ENCODE measurements at places on chromosomes 3 and 15.

DNA sequence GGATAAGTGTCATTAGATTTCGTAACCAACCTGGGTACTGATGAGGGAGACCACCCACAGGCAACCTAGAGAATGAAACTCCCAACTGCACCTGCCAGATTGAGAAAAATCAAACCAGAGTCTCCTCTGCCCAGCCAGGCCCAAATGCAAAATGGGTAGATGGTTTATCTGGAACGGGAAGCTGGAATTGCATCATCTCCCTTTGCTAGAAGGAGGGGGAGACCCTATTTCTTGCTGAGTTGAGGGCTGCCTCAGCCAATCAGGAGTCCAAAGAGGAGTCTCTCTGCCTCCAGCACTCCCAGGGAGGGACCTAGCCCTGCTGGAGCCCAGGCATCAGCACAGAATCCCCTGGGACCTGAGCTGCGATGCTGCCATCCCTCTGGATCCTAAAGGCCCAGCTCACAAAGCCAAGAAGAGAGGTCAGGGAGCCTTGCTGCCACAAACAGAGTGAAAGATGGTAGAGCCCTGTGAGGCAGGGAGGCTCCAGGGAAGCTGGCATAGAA lies 8.1 kb downstream of the RMDN3 start:
- peaks cover 35% of the 10 kb centered on the region for H3K36me3 ChIP-seq
- DNase-seq: no peak
- H3K27me3 ChIP-seq: no peaks in the 10 kb centered on the region
- H3K4me1 ChIP-seq: peaks cover 49% of the 10 kb centered on the region
- H3K27ac ChIP-seq: no peak overlapping the region

GRCh38 chr3:39494781-39495180 lies 27.3 kb downstream of the MOBP start:
- DNase-seq: no peak
- H3K36me3 ChIP-seq: no peaks in the 10 kb centered on the region

DNA sequence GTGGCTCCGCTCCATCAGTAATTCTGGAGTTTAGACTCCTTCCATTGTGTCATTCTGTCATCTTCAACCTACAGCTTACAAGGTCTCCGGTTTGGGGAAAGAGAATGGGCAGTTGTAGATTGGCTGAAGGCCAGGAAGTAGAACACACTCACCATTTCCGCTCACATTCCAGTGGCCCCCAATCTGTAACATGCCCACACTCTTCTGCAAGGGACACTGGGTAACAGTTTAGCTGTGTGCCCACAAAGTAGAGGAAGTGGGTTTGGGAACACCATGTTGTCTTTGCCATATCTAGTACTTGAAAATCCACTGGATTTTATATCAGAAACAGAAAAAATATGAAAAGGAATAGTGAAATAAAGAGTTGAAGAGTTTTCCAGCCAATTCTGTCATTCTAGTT lies 153.5 kb downstream of the SV2B start:
- no peak for DNase-seq
- H3K4me3 ChIP-seq: no peak overlapping the region
- H3K27me3 ChIP-seq: peaks cover 21% of the 10 kb centered on the region
- no peak overlapping the region for H3K27ac ChIP-seq
- H3K36me3 ChIP-seq: no peaks in the 10 kb centered on the region
- no peaks in the 10 kb centered on the region for H3K4me1 ChIP-seq

GRCh38 chr3:79167651-79168416 lies 600.0 kb downstream of the ROBO1 start:
- H3K27me3 ChIP-seq: no peaks in the 10 kb centered on the region
- DNase-seq: no peak
- no peak overlapping the region for H3K4me3 ChIP-seq

GRCh38 chr3:113018536-113019181 lies 27.9 kb downstream of the GTPBP8 start:
- H3K36me3 ChIP-seq: peaks cover 30% of the 10 kb centered on the region
- peak overlapping the region; percentile 91 for H3K4me3 ChIP-seq
- DNase-seq: no peak

DNA sequence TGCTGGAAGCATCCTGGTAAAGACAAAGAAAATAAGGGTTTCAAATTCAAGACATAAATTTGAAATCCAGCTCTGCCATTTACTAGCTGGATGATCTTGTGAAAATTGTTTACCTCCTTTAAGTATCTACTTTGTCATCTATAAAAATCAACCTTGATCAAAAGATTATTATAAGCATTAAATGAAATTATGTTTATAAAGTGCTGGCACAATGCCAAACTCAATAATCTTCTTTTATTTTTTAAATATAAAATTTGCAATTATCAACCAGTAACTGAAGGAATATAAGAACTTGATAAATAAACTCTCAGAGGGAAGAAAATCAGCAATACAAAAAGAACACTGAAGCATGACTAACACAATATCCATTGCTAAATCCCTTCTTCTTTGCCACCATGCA lies 25.8 kb downstream of the C3orf33 start:
- peaks cover 5% of the 10 kb centered on the region for H3K36me3 ChIP-seq
- DNase-seq: no peak
- H3K4me3 ChIP-seq: no peak overlapping the region
- no peaks in the 10 kb centered on the region for H3K27me3 ChIP-seq

- peaks cover 10% of the 10 kb centered on the region for H3K4me1 ChIP-seq
- H3K4me3 ChIP-seq: no peak overlapping the region
- H3K27ac ChIP-seq: no peak overlapping the region
- no peak for DNase-seq
These were observed 3.5 kb upstream of the IL20RB start for GRCh38 chr3:136954251-136954650.

DNA sequence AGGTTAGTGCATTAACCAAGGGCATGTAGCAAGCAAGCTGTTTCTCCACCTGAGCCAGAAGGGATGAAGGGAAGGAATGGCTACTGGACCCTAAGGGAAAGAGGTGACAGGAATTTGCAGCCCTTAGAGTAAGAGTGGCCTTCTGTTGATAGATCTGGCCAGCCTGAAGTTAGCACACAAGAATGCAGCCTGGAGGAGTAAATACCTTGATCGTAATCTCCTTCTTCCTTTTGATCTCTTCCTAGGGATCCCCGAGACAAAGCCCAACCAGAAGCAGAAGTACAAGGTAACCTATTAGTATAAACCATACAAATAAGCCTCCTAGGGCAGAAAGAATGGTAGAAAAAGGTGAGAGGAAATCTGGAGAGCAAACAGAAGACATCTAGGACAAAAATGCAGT lies 134.6 kb downstream of the ATP8B4 start:
- no peak overlapping the region for H3K4me3 ChIP-seq
- H3K27ac ChIP-seq: no peak overlapping the region

DNA sequence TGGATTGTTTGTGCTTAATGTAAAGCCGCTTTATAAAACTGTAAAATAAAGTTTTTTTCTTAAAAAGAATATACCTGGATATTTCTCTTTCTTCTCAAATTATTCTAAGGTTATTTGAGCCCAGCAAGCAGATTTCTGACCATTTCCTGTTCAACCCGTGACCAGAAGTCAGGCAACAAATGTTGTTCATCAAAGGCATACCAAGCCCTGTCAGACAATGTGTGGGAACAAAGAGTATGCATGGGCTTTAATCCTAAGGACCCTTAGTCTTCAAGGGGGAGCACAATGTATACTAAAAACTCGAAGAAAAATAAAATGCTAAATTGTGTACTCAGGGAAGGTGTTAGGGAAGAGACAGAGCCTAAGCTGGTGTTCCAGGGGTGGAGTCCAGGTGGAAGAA lies 26.6 kb upstream of the PAQR5 start:
- no peaks in the 10 kb centered on the region for H3K36me3 ChIP-seq
- no peak overlapping the region for H3K27ac ChIP-seq
- peaks cover 5% of the 10 kb centered on the region for H3K27me3 ChIP-seq

DNA sequence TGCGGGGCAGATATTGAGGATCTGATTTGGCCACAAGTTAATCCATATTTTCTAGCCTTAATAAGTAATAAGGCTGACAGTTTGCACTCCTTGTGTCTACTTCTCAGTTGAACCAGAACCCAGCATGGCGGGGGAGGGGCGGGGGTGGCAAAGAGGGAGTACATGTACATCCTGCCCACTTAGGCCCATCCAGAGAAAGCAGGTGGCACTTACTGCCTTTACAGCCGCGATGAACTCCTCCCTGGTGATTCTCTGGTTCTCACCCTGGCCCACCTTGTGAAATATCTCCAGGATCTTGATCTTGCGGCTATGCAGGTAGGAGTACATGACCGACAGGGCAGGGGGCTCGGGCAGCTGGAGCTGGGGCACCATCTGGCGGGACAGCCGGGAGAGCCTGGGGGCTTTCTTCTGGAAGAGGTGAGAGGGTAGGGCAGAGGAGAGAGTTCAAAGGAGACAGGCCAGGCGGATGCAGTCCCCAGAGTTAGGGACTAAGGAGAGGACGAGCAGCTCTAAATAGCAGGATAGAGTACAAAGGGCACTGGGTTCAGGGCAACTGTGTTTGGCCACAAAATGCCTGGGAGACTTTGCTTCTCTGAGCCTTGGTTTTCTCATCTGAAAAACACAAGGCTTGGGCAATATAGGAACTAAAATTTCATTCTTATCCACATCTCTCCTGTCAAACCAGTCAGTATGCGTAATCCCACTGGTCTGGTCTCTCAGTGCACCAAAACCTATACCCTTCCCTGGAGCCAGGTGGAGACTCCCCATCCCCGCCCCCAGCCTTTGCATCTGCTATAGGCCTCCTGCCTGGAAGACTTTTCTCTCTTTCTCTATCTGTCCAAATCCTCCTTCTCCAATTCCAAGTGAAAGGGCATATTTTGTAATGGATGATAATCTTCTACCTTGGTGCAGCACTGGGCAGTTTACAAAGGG lies 10.1 kb downstream of the EFCAB12 start:
- DNase-seq: no peak
- no peaks in the 10 kb centered on the region for H3K36me3 ChIP-seq
- H3K27ac ChIP-seq: no peak overlapping the region
- H3K4me3 ChIP-seq: no peak overlapping the region
- no peaks in the 10 kb centered on the region for H3K4me1 ChIP-seq
- no peaks in the 10 kb centered on the region for H3K27me3 ChIP-seq

- DNase-seq: no peak
- peaks cover 16% of the 10 kb centered on the region for H3K36me3 ChIP-seq
- H3K4me3 ChIP-seq: no peak overlapping the region
- no peak overlapping the region for H3K27ac ChIP-seq
- peaks cover 89% of the 10 kb centered on the region for H3K4me1 ChIP-seq
These were observed 48.6 kb downstream of the CHST2 start for GRCh38 chr3:143167969-143168854.

DNA sequence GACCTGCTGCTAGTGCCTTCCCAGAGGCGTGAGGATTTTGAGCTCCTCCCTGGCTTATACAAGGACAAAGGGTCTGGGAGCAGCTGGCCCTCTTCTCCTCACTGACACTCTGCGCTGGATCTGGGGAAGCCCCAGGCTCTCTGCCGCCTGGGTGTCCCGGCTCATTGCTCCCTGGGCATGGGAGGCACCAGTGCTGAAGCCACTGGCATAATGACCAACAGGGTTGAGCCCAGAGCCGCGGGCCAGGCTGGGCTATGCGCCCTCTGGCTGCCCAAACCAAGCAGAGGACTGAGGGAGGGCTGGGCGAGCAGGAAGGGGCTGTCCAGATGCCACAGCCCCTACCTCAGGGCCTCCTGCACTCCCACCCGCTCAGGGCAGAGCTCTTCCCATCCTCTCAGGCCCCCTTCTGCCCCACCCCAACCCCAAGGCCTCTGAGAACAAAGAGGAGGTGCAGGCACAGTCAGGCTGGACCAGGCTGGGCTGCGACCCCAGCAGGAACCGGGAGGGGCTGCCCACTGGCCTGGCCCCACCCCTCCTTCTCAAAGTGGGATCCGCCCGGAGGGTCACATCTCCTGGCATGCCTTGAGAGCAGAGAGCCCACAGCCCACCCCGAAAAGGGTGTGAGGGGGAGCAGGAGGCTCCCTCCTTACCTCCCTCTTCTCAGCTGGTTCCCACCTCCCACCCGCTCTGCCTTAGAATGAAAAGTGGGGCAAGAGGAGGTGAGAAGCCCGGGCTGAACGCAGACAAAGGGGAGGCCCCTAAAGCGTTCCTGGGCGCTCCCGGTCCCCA lies 1.6 kb downstream of the LINGO1 start:
- H3K4me1 ChIP-seq: peaks cover 10% of the 10 kb centered on the region
- DNase-seq: no peak
- no peak overlapping the region for H3K27ac ChIP-seq

DNA sequence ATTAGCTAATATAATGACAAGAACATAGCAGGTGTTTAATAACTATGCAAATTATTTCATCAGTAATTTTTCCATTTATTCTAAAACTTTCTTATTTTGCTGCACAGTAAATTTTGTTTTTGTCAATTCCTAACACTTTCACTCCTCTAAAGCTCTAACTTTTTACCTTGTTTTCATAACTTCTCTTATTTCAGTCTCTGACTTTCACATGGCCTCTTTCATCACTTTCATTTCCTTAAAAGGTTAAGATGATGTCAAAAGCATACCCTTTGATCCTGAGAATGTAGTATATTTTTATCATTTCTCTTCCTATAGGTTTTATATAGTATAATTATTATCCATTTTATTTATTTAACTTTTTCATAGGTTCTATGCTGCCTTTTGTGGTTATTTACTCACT lies 1325.8 kb upstream of the ALCAM start:
- no peak overlapping the region for H3K4me3 ChIP-seq
- H3K4me1 ChIP-seq: no peaks in the 10 kb centered on the region
- no peaks in the 10 kb centered on the region for H3K36me3 ChIP-seq
- H3K27me3 ChIP-seq: no peaks in the 10 kb centered on the region
